ENCODE measurements at places on chromosomes 11 and 22.
A peak's percentile ranks its signal among the peaks of the same experiment; 100 is the strongest.

- H3K4me1 ChIP-seq, result no peaks in the 10 kb centered on the region
- no peaks in the 10 kb centered on the region for H3K36me3 ChIP-seq
- no peak for DNase-seq
- no peak overlapping the region for H3K4me3 ChIP-seq
- no peak overlapping the region for H3K27ac ChIP-seq
These were observed 1381.5 kb upstream of the TENM4 start for GRCh38 chr11:80822308-80822707.

DNA sequence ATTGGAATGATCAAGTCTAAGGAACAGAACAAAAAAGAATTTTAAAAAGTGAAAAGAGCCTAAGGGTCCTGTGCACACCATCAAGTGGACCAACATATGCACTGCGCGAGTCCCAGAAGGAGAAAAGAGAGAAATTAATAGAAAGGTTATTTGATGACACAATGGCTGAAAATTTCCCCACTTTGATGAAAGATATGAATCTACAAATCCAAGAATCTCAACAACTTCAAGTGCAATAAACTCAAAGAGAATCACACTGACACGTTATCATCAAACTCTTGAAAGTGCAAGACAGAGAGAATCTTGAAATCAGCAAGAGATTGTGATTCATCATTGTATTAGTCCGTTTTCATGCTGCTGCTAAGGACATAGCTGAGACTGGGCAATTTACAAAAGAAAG lies 230.8 kb downstream of the ADAMTS15 start:
- no peaks in the 10 kb centered on the region for H3K27me3 ChIP-seq
- no peaks in the 10 kb centered on the region for H3K36me3 ChIP-seq
- H3K27ac ChIP-seq, result no peak overlapping the region
- DNase-seq, result no peak
- no peak overlapping the region for H3K4me3 ChIP-seq
- H3K4me1 ChIP-seq, result peaks cover 6% of the 10 kb centered on the region

- H3K27ac ChIP-seq, result no peak overlapping the region
- H3K27me3 ChIP-seq, result no peaks in the 10 kb centered on the region
- no peaks in the 10 kb centered on the region for H3K36me3 ChIP-seq
- no peak for DNase-seq
- no peak overlapping the region for H3K4me3 ChIP-seq
These were observed 211.9 kb downstream of the MYO18B start for GRCh38 chr22:25953919-25954318.

- DNase-seq, result no peak
- no peaks in the 10 kb centered on the region for H3K36me3 ChIP-seq
- no peak overlapping the region for H3K27ac ChIP-seq
- no peaks in the 10 kb centered on the region for H3K4me1 ChIP-seq
- no peak overlapping the region for H3K4me3 ChIP-seq
These were observed 14.0 kb downstream of the RPUSD4 start for GRCh38 chr11:126197277-126197939.

- H3K27me3 ChIP-seq, result no peaks in the 10 kb centered on the region
- no peaks in the 10 kb centered on the region for H3K36me3 ChIP-seq
- no peak overlapping the region for H3K4me3 ChIP-seq
- no peaks in the 10 kb centered on the region for H3K4me1 ChIP-seq
These were observed 17.1 kb downstream of the HSD17B12 start for GRCh38 chr11:43697679-43698078.

DNA sequence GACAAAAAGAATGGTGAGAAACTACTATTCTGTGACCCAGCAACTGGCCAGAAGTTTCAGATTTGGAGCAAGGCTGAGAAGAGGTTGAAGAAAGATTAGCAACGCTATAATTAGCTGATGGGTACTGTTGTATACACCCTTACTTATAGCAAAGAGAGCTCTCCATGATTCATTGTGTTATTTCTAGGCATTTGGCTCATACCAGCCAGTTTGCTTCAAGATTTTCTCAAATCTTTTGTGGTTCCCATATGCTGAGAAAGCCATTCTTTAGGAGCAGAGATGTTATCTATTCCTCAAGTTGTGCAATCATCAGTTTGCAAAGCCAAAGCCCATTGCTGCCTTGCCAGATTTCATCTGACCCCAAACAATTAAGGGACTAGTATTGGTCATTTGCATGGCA lies 179.4 kb downstream of the ETS1 start:
- H3K36me3 ChIP-seq, result no peaks in the 10 kb centered on the region
- DNase-seq, result no peak
- H3K4me1 ChIP-seq, result peaks cover 21% of the 10 kb centered on the region
- H3K4me3 ChIP-seq, result no peak overlapping the region
- no peaks in the 10 kb centered on the region for H3K27me3 ChIP-seq

DNA sequence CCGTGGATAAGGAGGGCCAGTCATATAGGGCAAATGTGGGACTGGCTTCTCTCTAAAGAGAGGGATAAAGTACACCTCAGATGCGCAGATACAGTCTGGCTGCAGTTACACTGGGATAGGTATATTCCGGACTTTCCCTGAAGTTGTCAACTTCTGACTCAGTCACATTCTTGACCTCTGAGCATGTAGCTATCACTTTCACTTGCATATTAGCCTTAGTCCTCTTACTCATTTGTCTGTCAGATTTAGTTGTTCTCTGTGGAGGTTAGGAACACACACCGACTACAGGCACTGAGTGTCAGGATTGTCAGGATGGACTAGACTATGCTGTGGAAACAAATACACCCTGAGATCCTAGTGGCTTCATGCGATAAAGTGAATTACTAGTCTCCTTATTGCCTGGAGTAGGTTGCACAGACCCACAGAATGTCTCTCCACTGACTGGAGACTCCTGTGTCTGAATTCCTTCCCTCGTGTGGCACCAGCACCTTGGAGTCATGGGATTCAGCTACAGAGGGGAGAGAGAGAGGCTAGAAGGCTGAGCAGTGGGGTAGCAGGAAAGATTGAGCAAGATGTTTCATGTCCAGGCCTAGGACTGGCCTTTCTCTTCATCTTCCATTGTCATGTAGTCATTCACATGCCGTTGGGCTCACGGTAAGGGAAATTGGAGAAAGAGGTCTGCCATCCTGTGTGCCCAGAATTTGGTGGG lies 654.3 kb downstream of the NTM start:
- H3K4me3 ChIP-seq, result no peak overlapping the region
- H3K4me1 ChIP-seq, result no peaks in the 10 kb centered on the region
- H3K27ac ChIP-seq, result no peak overlapping the region

- peaks cover 7% of the 10 kb centered on the region for H3K4me1 ChIP-seq
- H3K36me3 ChIP-seq, result peaks cover 20% of the 10 kb centered on the region
- H3K27ac ChIP-seq, result peak overlapping the region; percentile 76
These were observed 10.6 kb downstream of the RPL3 start for GRCh38 chr22:39308614-39309363.
